ENCODE measurements at places on chromosomes 3 and 15.

DNA sequence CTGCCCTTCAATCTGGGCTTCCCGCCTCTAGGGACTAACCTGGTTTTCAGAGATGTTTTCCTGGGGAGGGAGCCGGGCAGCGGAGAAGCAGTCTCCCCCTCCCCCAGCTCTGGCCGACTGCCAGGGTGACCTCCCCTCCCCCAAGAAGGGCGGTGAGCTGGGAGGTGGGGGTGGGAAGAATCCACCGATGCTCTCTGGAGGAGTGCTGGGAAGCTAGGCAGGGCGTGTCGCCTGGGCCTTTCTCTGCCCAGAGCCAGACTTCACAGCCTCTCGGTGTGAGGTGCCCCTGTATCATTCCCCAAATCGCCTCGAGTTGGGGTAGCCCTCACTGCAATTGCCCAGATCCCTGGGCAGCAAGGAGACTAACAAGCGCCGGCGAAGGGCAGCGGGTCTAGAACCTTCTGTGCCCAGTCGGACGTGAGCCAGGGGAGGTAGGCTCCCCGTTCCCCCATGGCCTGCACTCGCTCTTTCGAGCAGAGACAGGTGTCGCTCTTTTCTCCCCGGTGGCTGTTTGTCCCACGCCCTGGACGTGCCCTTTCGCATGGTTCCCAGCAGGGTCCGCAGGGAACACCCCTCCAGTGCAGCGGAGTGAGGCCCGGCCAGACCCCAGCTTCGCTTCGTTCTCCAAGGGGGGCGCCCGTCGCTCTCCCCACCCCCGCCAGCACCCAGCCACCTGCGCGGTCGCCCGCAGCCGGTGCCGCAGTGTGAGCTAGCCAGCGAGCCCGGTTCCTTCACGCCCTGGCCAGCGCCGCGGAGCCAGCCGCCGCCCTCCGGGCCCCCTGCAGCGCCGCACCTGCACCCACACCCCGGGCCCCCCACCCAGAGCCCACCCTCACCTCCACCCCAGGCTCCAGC, 1.1 kb downstream of the RAB6B start:
- no peak for DNase-seq

- no peak for DNase-seq
Measured at GRCh38 chr3:114764056-114764492, 383.0 kb downstream of the ZBTB20 start.

DNA sequence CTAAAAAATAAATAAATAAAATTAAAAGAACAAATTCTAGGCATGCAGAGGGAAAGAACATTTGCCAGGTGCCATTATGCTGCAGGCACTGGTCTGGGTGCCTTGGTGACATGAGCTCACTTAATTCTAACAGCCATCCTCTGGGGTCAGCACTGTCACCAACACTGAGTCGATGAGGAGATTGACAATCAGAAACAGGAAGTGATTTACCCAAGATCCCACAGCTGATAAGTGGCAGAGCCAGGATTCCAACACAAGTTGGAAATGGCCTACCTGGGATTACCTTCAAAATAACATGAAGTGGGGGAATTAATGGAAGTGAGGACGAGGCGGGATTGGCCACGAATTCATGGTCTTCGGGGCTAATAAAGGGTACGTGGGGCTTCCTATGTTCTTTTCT, 3.6 kb downstream of the PLIN1 start:
- no peak for DNase-seq

GRCh38 chr3:127637546-127637945, 8.6 kb downstream of the PODXL2 start:
- DNase-seq: no peak

DNA sequence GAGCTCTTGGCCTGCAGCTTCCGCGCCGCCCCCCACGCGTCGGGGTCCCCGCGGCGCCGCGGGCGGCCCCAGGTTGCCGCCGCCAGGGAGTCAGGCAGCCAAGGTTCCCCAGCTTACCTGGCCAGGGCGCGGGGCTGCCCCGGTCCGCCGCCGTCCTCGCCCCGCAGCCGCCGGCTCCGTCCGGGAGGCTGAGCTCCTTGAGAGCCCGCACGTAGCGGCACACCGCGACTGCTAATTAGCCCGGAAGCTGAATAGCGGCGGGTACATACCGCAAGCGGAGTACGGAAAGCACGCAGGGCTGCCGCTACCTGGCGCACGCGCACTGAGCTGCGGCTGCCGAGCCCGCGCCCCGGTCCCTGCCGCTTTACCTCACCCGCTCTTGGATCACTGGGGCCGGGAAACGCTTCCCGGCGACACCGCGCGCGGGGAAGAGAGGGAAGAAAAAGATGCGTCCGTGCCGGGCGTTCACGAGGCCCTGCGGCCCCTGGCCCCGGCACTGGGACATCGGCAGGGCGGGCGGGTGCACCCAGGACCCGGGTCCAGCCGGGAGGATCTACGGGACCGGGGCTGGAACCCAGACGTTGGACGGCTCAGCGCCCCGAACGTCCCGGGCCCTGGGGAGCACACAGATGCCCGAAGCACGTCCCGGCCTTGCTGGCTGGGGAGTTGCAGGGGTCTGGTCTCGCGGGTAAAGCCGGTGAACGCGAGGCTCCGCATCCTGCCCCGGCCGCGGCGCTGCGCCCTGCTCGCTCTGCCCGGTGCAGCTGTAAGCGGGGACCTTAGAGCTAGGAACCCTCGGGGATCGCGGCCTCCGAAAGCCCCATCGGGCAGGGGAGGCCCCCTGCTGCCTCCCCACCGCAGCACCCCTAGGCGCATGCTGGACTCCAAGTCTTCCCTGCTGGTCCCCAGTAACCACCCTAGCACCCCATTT, at the start of gene GOLGA8B:
Gene GOLGA8B, minus strand, starts transcription at position 253 of the 931 bp plus-strand sequence. CDS start 47,739 bp downstream, outside the sequence.
- no peak for DNase-seq

DNA sequence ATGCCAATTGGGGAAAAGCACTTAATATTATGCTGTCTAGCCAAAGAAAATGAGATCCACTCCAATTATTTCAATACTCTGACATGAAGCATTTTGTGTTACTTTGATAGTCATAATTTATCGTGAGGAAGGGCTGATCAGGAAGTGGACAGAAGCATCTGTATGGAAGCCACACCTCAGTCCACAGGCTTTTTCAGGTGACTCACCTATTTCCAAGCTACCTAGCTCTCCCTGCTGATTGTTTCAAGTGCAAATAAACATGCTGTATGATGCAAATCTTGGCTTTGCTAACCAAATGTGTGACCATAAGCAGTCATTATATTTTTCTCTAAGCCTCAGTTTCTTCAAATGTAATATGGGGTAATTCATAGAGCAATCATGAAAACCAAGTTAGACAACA, 30.8 kb upstream of the CPB1 start:
- no peak for DNase-seq

- DNase-seq: no peak
Measured at GRCh38 chr3:11230832-11231231, 41.4 kb upstream of the ATG7 start.

- DNase-seq: no peak
Measured at GRCh38 chr3:171781711-171782127, 28.6 kb downstream of the PLD1 start.

GRCh38 chr15:25643120-25643519, 204.3 kb upstream of the UBE3A start:
- DNase-seq: no peak

DNA sequence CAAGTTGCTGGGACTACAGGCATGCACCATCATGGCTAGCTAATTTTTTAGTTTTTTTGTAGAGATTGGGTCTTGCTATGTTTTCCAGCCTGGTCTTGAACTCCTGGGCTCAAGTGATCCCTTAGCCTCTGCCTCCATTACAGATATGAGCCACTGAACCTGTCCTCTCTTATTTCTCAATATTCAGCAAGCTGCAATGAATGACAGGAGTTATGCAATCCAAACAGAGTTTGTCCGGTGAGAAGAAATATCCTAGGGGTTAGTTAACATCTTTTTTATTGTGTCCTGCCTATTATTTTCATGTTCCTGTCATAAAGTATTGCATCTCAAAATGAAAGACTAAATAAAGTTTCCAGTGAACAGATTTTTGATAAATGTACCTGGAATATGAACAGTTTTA, 1161.4 kb downstream of the OTOL1 start:
- no peak for DNase-seq

GRCh38 chr15:38709196-38709595, 144.6 kb upstream of the RASGRP1 start:
- DNase-seq: no peak

DNA sequence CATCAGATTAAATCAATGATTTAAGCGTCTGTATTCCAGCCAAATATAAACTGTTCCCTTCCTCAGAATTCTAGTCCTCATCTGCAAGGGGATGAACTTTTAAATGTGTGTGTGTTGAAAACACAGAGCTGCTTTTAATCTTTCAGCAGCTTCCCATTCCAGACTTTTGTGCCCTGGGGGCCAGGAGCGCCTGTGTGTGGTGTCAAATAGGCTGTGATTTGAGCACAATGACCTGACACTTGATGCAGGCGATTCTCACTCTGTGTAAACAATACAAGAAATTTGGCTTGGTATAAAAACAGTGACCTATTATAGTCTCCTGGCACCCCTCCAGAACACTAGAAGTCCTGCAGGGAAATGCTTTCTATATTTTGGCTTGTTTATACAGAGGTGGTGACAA, 274.6 kb upstream of the ROPN1 start:
- no peak for DNase-seq

- no peak for DNase-seq
Measured at GRCh38 chr3:29438580-29438979, 157.7 kb downstream of the RBMS3 start.

Data from NCI-H1694 (cell line).